ENCODE measurements at places on chromosomes 7 and 10.

DNA sequence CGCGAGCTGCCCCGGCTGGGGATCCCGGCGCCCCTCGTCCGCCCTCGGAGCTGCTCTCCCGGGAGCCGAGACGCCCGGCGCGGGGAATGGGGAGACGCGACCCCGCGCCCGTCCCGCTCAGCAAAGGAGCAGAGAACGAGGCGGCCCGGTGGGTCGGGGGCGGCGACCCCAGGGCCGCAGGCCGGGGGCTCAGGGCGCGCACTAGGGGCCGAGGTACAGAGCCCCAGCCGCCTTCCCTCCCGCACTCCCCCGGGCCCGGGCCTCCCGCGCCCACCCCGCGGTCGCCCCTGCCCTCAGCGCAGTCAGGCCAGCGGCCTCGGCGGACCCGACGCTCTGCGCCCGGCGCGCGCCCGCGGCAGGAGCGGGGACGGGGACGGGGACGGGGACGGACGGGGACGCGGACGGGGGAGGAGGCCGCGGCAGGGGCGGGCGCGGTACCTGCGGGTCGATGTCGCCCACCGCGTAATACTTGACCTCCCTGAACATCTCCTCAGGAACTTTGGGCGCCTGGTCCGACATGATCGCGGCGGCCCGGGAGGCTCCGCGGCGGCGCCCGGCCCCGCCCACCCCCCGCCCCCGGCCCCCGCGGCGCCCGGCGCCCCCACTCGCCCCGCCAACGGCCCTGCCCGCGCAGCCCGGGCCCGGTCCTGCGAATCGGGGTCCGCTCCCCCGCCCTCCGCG, 373 bp downstream of the PAXIP1 start:
- peak; percentile 63 for DNase-seq

DNA sequence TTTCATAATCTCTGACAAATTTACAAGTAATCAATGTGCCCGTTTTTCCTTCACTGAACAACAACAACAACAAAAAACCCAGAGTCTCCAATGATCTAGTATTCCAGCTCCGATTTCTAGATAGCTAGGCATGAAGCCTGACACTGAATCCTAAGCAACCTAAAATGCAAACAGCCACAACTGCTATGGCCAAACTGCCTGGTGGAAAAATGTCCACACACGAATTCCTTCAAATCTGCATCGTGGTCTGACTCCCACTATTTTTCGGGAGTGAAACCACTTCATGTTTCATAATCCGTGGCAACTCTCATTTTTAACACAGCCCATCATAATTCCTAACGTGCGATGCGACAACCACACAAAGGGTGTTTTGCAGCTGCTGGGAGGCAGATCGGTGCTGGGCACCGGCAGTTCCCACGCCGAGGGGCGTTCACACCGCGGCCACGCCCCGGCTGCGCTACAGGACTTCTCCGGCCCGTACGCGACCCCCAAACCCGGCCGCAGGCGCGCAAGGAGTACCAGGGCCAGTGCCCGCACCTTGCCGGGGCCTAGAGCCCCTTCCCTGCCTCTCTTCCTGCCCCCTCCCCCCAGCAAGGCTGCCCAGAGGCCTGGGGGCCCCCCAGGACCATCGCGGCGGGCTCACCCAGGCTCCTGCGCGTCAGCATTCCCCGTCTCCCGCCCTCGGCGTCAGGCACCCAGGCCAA, 814 bp downstream of the RUFY2 start:
- DNase-seq, result peak; percentile 87

- peak; percentile 12 for DNase-seq
Observed at GRCh38 chr7:127792528-127793342, 140.7 kb downstream of the SND1 start.

GRCh38 chr10:118264838-118265470, 77.2 kb downstream of the FAM204A start:
- no peak for DNase-seq

GRCh38 chr10:76017026-76017732, 585.8 kb downstream of the LRMDA start:
- no peak for DNase-seq

- DNase-seq, result no peak
Observed at GRCh38 chr7:51295440-51296245, 21.0 kb downstream of the COBL start.

- DNase-seq, result peak; percentile 27
Observed at GRCh38 chr10:34696423-34696822, 118.7 kb downstream of the PARD3 start.

- DNase-seq, result no peak
Observed at GRCh38 chr10:3631701-3632330, 153.2 kb downstream of the KLF6 start.

- DNase-seq, result no peak
Observed at GRCh38 chr10:62858364-62858763, 42.2 kb upstream of the EGR2 start.

DNA sequence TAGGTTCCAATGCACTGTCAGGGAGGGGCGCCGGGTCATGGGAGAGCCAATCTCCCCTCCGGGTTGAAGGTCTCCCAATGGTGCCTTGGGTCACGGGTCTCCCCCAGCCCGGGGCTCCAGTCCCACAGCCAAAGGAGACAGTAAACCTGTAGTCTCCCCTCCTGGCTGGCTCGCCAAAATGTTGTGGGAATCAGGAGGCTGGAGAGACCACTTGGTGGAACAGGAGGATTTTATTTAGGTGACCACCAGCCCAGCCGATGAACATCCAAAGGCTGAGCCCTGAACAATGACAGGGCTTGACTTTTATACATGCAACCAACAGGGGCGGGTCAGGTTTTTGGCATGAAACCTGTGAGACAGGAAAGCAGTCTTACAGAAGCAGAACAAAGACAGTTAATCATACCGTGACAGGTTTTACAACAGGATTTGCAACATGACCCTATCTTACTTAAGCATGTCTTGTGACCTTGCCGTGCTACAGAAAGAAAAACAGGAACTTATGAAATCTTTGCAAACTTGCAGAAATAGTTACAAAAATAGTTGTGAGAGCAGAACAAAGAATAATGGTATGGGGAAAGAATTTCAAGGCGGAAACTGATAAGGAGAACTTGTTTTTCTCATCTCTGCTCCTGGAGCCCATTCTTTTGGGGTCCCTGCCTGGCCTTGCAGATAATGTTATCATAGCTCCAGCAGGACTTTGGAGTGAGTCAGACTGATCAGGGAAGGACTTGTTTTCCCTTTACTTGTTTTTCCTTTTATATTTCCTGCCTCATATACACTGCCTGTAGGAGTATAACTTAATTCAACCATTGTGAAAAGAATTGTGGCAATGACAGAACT, 7.1 kb downstream of the ERV3-1 start:
- no peak for DNase-seq

DNA sequence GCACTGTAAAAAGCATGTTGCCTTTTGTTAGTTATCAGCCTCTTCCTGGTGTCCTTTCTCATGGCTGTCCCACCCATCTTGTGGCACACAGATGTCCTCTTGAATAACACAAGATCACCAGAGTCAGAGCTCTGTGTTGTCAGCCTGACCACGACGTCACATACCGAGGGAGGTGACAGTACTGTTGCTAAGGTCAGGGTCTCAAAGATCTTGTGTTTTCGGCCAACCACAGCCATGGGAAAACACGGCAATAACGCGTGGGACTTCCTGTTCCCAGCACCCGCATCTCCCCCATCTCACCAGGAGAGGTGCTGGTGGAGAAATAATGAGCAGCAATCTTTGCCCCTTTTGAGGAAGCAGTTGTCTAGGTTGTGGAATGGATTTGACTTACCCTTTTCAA, 40.4 kb downstream of the NPVF start:
- DNase-seq, result no peak

GRCh38 chr10:23186697-23187096, 5.4 kb upstream of the PTF1A start:
- DNase-seq, result no peak

DNA sequence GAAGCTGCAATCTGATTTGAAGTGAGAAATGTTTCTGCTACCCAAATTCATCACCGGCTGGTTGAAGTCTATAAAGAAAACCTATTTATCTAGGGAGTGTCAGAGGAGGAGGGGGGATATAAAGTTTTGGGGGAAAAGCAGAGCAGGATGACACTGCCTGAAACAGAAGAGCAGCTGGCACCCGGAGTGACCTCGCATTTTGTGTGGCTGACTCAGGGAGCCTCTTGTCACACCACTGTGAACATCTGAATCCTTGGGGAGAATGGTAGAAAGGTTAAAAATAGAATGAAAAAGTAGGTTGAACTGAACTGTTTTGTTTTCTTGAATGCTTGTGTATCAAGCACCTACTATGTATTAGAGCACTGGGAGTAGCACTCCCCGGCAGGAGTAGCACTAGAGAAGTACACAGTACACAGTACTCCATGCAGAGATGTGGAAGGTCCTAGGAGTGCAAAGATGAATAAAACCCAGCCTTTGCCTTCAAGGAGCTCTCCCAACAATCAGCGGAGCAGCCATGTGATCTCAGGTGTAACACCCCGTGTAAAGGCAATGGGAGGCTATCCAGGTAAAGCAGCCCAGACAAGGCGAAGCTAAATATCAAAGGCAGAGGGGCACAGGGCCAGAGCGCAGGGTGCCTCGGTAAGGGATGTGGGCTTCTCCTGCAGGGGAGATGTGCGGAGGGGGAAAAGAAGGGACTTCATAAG, 13.5 kb downstream of the CRTAC1 start:
- DNase-seq, result no peak

GRCh38 chr10:72574636-72575035, 51.2 kb downstream of the MICU1 start:
- DNase-seq, result no peak

DNA sequence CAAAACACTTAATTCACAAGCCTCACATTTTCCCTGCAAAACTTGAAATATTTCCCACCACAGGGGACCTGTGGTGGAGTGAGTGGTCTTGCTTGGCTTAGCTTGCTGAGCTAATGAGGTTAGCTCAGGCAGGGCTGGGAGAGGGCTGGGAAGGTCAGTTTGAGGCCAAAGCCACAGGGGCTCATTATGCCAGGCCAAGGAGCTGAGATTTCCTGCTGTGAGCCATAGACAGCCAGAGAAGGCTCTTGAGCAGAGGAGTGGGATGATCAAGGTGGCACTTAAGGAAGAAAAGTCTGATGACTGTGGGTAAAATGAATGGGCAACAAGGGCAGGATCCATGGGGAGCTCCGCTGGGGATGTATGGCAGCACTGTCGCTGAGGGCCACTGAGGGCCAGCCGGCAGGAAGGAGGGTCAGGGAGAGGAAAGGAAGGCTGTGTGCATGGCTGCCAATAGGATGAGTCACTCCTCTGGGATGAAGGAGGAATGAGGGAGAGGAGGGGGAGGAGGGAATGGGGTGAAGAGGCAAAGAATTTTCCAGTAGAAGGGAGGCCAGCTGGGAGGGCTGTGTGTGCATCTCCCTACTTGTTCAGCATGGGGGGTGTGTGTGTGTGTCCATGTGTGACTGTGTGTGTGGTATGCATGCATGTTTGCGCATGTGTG, 18.7 kb upstream of the ZNF488 start:
- DNase-seq, result peak; percentile 45
